ENCODE measurements at places on chromosomes 1 and 21.
A peak's percentile ranks its signal among the peaks of the same experiment; 100 is the strongest.

- DNase-seq = peak; percentile 91
Measured at GRCh38 chr1:235999259-235999925, 65.5 kb downstream of the NID1 start.

- no peak for DNase-seq
Measured at GRCh38 chr1:117696561-117696960, 90.7 kb downstream of the TENT5C start.

- no peak for DNase-seq
Measured at GRCh38 chr1:54950006-54950368, 30.4 kb upstream of the TMEM61 start.

- no peak for DNase-seq
Measured at GRCh38 chr1:32894681-32895080, 6.5 kb downstream of the TMEM54 start.

GRCh38 chr1:40732756-40733301, 41.3 kb downstream of the NFYC start:
- no peak for DNase-seq

- DNase-seq = no peak
Measured at GRCh38 chr1:64983110-64983509, 16.8 kb upstream of the JAK1 start.

GRCh38 chr1:245440922-245441321, 286.1 kb downstream of the KIF26B start:
- no peak for DNase-seq

GRCh38 chr1:227343727-227344551, 25.6 kb upstream of the CDC42BPA start:
- no peak for DNase-seq

GRCh38 chr1:160711602-160712311, at the start of gene CD48:
TSS of gene CD48 (minus strand) at chr1:160711822. CDS start at chr1:160711763, 59 bp downstream.
- peak; percentile 70 for DNase-seq

DNA sequence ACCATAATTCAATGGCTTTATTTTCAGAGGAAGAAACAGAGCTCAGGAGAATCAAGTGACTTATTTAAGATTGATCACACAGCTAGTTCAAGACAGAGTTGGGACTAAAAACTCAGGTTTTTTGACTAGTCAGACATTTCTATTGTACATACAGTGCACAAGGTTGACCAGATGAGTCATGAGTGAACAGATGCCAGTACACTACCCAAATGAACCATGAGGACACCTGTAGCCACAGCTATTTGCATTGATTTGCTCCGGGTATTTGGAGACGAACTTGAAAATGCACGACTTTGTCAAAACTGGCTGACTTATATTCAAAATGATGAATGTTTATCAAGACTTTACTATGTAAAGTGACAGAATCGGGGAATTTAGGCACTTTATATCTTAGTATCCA, 161.7 kb upstream of the ST6GALNAC5 start:
- DNase-seq = no peak

DNA sequence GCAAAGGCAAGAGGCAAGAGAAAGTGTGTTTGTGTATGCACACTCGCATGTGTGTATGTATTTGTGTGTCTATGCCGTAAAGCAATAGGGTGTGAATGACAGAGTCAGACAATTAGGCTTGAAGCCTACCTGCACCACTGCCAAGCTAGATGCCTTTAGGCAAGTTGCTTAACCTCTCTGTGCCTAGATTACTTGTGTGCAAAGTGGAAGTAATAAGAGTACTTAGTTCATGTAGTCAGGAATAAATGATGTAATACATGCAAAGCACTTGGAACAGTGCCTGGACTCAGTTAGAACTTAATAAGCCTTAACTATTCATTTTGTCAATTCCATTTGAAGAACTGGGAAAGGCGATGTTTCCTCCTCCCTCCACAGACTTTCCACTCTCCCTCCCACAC, 31.7 kb downstream of the LAMB3 start:
- no peak for DNase-seq

DNA sequence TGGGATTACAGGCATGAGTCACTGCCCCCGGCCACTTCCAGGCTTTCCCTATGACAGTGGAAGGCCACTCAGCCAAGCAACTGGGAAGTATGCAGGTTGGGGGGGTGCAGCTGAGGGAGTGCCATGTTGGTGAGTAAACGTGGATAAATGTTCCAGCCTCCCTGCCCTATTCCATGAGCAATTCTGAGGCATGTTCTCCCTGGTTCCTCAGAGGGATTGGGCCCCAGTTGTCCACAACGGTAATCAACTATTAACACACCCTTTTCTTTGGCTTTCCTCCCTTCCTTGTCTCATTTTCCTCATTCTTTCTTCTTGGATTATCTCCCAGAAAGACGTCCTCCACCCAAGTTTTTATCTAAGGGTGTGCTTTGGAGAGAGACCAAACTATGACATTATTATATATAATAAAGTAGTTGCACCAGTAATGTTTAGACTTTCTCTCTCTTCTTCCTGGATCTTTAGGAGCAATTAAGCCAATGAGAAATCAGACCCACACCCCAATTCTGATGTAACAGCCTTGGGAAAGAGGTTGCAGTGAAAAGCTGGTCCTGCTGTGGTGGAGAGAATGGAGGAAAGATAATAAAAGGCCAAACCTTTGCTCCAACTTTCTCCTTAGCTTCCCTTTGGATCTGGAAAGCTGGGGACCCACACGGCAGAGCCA, 6.8 kb upstream of the SLAMF9 start:
- no peak for DNase-seq

DNA sequence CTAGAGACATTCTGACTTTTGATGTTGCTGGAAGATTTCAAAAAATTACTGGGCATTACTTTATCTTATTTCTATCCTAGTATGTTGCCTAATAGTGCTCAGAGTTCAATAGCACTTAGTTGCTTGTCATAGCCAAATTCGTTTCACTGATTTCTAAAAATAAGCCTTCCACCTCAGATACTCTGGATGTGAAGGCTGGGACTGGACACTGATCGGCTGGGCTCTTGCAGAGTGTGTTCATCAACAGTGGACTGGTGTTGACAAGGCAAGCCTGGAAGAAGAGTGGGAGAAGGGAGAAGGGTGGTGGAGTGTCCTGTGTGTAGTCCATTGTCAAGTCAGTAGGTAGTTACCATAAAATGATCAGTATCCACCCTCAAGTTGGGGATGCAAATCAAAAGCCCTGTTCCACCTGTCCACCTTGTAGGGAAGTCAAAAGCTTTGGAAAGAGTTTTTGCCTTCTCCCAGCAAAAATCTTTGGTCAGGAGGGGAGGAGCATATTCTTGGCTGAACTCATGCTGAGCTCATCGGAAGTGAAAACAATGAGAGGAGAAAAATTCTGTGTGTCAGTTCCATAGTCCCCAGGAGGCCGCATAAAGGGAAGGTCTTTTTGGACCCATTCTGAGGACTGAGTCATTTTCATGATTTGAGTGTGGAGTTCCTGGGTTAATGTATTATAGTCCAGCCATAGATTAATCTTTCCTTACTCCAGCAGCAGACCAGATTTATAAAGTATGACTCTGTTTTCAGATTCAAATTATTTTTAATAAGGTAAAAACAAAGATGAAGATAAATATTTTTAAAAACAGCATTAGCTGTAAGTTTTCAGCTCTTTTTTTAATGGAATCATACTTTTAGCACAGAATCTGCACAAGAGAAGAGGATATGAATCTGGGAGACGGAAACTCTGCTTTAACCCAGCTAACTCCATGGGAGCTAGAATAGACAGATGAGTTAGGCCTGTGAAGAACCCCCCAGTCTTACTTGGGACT, 99.5 kb upstream of the BMP8A start:
- no peak for DNase-seq

GRCh38 chr1:9672444-9672843, 20.9 kb downstream of the PIK3CD start:
- DNase-seq = no peak

- DNase-seq = no peak
Measured at GRCh38 chr1:207455183-207455754, 1.1 kb downstream of the CR2 start.

- no peak for DNase-seq
Measured at GRCh38 chr1:10824821-10825540, 28.5 kb upstream of the CASZ1 start.

- no peak for DNase-seq
Measured at GRCh38 chr1:16386454-16387113, 19.5 kb downstream of the SZRD1 start.

GRCh38 chr1:64042331-64043100, 160.9 kb upstream of the UBE2U start:
- no peak for DNase-seq

DNA sequence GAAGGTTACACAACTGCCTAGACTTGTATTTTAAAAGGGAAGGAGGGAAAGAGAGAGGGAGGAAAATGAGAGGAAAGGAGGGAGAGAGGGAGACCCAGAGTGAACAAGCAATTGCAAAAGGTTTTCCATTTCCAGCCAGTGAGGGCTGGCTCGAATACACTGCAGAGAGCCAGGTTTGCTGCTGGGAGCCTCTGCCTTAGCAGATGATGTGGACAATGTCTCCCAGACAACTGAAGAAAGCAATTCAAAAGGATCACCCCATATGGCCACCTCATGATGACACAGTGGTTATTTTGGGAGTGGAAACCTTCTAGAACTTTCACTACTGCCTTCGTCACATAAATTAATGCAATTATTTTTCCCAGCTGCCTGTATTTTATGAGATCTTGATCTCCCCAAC, 86.4 kb downstream of the BCAR3 start:
- no peak for DNase-seq

GRCh38 chr1:234713859-234714258, 103.9 kb upstream of the IRF2BP2 start:
- no peak for DNase-seq

DNA sequence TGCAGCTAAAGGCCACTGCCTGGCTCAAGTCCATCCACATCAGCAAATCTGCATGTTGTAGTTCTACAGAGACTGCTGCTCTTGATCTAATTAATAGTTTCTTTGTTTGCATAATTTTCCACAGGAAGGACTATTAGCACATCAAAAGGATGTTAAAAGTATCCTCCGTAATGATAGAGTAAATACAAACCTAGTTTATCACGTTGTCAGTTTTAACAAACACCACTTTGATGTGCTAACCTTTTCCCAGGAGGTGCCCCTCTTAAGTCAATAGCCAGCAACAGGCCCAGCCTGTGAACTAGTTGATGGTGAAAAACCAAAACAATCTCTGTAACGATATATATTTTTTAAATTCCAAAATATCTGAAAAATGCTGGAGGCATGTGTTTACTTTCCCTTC, 64.2 kb upstream of the SLC22A15 start:
- DNase-seq = no peak

DNA sequence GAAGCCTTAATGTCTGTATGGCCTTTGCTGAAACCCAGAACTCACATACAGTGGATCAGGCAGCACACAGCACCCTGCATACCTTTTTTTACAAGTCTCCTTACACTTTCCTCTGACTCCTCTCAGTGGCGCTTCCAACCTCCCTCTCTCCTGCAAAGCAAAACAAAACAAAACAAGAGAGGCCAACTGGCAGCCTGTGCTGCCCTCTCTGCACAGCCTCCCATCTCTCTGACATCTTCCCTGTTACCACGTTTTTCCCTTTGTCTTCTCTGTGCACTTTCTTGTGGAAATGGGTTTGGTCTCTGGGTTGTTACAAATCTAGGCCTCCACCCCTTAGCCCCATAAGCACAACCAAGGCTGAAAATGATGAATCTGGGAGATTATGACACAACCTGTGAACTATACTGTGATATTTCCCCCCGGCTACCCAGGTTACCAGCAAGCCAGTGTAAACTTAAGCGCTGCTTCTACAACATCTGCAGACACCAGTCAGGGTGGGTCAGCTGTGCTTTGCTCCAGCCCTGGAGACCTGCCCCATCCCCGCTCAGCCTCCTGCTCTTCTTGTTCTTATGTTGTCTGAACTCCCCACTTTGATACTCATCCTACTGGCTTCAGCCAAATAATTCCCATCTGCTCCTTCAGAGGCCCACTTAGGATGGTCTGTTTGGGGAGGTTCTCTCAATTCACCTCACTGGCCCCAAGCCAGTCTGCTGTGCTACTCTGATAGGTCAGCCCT, 54.9 kb upstream of the FMOD start:
- no peak for DNase-seq

DNA sequence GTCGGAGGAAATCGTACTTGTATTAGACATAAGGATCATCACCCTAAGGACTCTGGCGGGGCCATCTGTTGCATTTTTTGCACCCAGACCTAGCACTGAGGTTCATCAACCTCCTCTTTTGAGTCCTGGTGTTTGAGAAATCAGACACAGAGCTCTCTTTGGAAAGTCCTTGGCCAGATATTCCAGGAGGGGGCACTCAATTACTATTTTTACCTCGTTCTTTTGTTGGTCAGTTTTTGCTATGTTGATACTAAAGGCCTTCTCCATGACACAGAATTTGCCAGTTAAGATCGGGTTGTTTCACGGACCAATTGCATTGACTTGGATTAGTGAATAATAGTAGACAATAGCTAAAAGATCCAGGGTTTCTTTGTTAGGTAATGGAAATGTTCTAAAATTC, 711.2 kb downstream of the KCNT2 start:
- DNase-seq = no peak

DNA sequence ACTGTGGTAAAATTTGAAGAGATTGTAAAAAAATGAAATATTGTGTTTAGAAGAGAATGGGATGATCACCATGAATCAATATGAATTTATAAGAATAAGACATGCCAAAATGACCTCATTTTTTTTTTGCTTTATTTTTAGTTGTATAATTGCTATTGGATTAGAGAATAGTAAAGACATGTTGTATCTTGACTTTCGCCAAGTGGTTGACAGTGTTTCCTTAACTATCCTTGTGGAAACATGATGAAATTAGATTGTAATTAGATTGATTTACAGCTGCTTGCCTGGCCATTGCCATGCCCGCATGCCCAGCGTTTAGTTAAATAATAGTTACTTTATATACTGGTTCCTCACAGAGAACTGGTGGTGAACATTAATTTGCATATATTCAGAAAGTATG, 154.9 kb downstream of the MAGI3 start:
- no peak for DNase-seq

DNA sequence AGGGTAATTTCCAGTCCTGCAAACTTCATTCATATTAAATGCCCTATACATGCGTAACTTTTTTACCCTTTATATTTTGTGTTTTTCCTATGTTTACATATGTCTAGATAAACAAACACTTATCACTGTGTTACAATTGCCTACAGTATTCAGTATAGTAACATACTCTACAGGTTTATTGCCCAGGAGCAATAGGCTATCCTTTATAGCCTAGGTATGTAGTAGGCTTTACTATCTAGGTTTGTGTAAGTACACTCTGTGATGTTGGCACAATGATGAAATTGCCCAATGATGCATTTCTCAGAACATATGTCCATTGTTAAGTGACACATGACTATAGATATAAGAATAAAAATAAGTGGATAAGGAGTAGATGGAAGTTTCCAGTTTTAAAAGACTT, 345.5 kb upstream of the C1orf87 start:
- no peak for DNase-seq

Data from CD4-positive, alpha-beta T cell treated with Interleukin-2 at 100 ng/mL for 4 hours (primary cell).